Activated T-helper 2 cell treated with anti-CD3 and anti-CD28 coated beads, Interferon-gamma antibody, Interleukin-2, Interleukin-4, amounts not matched to agents 10 μg/mL and 5 μg/mL and 100 μg/mL, durations not matched to agents 14 hours and 24 hours and 36 hours (primary cell): ENCODE measurements at places on chromosomes 16 and 17. TPM values are rescaled to one million over a fixed set of nuclear protein-coding genes. Genes with fewer than 3 reads are reported as not detected.

GRCh38 chr17:35889241-35889640, 9.1 kb upstream of the CCL5 start:
- DNase-seq, result no peak

DNA sequence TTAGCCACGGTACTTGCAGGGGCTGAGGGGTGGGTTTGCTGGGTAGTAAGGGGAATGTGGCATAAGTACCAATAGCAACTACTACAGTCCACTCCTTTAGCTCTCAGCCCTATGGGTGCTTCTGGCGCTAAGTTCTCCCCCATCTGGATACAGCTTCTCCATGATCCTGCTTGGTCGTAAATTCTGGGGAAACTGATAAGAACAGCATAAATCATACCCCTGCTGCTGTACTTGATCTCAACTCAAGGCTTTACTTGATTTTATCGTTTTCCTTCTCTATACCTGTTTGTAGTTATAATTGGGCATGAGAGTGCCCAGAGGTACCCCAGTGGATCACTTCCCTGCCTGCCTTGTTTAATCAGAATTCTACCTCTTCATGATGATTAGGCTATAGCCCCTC, 331.4 kb downstream of the PMP22 start:
- no peak for DNase-seq

DNA sequence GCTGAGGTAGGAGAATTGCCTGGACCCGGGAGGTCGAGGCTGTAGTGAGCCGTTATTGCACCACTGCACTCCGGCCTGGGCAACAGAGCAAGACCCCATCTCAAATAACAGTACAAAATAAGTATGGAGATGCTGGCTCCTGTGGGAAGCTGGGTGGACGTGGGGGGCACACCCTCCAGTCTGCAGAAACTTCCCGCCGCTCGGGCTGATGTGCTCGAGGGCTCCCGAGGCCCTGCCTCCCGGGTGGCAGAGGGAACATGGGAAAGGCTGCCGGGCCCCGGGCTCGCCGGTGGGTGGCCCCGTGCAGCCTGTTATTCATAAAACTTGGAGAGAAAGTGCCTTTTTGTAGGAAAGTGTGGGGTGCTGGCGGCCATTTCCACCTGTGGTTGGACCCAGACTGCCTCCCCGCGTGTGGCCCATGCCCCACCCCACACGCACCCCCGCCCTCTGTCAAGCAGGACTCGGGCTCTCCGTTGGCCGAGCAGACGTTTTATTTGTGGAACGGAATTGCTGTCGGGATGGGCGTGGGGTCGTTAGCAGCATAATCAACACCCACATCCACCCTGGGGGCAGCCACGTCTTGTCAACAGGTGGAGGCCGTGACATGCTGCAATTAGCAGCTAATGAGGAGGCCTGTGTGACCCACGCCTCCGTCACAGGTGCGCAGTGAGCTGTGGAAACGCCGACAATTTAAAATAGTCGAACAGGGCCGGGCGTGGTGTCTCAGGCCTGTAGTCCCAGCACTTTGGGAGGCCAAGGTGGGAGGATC, 7.4 kb upstream of the CIAO3 start:
- no peak for DNase-seq

- DNase-seq, result no peak
Measured at GRCh38 chr17:11035681-11036080, 197.8 kb upstream of the PIRT start.

- no peak for DNase-seq
Measured at GRCh38 chr17:62852195-62852594, 44.1 kb upstream of the MARCHF10 start.

DNA sequence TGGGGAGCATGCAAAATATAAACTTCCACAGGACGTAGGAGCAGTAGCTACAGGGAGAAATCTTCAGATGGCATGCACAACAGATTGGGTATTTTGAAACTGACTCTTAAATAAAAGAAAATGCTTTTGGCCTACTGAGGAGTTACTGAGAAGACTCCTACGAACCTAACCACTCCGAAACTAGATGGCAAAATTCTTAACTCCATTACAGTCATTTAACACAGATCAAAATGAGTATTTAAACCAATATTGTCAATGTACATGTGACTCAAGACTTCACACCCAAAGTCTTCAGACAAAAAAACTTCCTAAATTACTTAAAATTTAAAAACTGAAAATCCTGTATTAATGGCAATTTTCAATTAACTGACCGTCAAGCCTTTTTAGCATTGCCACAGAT, 8.4 kb upstream of the TERB1 start:
- no peak for DNase-seq

GRCh38 chr16:46889942-46890300, 5.8 kb downstream of the GPT2 start:
- no peak for DNase-seq

GRCh38 chr17:19644493-19645210, 3.9 kb upstream of the ALDH3A2 start:
- DNase-seq, result no peak

KRTAP3-3 gene
- not detected in 2 replicates for total RNA-seq

GRCh38 chr16:88602091-88602490, 31.9 kb downstream of the ZC3H18 start:
- no peak for DNase-seq

- no peak for DNase-seq
Measured at GRCh38 chr17:68458260-68459036, 1.2 kb upstream of the WIPI1 start.

- DNase-seq, result no peak
Measured at GRCh38 chr16:984121-984694, 2.6 kb downstream of the SOX8 start.

DNA sequence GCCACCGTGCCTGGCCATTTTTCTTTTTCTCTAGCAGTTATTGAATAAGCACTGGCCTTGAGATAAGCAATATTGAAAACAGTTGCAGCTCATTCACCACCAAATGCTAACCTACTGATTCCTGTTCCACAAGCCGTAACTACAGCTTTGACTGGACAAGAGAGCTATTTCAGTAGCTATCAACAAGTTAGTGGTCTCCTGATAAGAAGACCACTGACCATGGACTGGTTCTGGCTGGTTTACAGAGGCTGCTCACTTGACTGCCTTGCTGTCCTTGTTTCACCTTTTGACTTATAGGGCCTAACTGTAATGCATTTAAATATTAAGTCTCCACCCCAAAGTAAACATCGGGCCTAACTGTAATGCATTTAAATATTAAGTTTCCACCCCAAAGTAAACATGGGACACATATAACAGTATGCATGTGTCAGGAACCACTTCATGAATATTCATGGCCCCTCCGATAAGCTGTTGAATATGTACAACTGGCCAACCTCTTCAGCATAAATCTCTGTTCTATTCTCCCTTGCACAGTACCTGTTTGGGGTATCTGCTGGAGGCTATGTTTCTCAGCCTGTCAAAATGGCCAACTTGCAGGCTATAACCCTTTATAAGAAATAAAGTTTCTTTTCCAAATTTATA, 94.1 kb downstream of the USP32 start:
- DNase-seq, result no peak

DNA sequence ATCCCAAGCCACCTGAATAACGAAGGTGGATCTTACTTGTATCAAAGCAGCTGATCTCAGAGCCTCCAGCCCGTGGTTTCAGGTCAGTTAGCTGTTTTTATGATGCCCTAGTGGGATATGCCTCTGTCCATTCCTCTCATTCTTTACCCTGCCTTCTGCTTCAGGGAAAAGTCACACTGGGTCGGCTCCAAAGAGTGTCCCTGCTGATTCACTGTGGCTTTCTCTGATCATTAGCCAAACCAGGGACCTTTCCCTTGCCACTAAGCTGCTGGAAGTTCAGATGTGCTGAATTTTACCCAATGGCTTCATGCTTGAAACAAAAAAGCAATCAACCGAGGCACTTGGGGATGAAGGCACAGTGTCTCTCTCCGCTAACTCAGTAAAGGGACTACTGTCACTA, 170.2 kb upstream of the SALL1 start:
- DNase-seq, result no peak

DNA sequence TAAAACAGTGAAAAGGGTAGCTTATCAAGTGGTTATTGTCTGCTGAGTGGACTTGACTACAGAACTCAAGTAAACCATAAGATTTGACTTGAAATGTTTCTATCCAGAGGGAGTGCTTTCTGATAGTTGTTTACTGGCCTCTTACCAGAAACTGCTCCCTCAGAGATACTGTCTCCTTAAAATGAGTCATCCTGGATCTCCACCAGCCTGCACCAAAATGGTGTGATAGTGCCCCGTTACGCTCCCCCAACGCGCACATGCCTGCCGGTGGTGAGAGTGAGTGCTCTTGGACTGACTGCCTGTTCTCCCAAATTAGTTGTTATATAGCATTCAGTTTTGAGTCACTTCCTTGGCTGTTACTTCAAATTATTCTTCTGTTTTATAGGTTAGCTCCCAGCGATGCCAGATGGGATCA, 22.9 kb downstream of the PRCD start:
- no peak for DNase-seq

KRTAP4-3 gene
- not detected in 2 replicates for total RNA-seq

FAM83G gene
- total RNA-seq, result 14.0 and 15.3 TPM in 2 replicates

C16orf89 gene
- total RNA-seq, result not detected in 2 replicates
